ENCODE measurements at places on chromosomes 13 and 19. TPM values are rescaled to one million over a fixed set of nuclear protein-coding genes. Genes with fewer than 3 reads are reported as not detected.

UHRF1 gene
- 4.2 TPM for total RNA-seq

- DNase-seq: peak; percentile 8
Measured at GRCh38 chr19:16957151-16957701, 68.4 kb downstream of the F2RL3 start.

DNA sequence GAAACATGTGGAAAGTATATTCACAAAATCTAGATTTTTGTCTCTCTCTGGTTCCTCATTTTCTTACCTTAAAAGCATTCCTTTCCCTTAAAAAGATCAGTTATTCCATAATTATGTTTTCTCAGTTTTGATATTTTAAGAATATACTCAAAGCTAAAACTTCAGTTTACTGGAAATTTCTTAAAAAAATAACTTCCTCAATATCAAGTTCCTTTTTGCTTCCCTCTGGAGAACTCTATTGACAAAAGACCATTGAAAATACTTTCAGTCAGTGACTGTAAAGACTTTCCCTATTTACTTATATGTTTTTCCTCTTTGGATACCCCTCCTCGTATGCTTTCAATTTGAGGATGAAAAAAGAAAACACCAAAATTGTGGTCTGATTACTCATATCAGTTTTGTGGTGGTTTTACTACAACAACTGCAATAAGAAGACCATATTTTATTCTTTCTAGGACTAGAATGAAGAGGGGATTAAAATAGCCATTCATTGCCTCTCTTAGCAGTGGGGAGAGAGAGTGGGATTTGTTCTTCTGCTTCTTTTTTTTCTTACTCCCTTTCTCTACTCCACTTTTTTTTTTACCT is 113.2 kb downstream of the ESD start:
- DNase-seq: no peak

DNA sequence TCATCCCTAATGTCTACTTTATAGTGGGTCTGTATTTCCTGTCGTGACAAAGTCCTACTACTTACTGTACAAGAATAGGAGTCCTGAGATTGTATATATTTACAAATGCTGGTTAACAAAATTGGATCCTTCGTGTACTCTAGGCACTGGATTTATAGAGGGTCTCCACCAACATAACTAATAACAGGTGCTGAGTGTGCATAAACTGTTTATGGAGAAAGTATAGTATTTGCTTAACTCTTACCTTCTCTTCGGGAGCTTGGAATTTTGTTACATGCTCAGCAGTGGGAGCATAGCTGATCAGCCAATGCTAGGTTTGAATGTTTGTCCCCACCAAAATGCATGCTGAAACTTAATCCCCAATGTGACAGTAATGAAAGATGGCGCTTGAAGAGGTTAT is 12.1 kb downstream of the ZNF442 start:
- no peak for DNase-seq

DNA sequence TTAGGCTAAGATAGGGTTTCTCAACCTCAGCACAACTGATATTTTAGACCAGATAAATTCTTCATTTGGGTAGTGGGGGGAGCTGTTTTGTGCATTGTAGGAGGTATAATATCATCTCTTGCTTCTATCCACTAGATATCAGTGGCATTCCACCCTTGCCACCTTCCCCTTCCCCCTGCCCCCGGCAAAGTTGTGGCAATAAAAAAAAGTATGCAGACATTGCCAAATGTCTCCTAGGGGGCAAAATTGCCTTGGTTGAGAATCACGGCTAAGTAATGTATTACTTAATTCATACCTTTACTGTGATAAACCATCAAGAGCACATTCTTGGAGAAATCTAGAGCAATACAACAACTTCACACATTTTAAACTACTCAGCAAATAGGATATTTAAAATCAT is 51.4 kb downstream of the UBL3 start:
- no peak for DNase-seq

DNASE2 gene
- 39.4 TPM for total RNA-seq

All from left colon (tissue), 2 donors.